ENCODE measurements at places on chromosomes 3 and 15.

GRCh38 chr15:86743283-86743903, 663.7 kb downstream of the AGBL1 start:
- DNase-seq = no peak

GRCh38 chr3:35641920-35642527, 2.7 kb downstream of the ARPP21 start:
- no peak for DNase-seq

GRCh38 chr3:45414823-45415222, 26.4 kb downstream of the LARS2 start:
- no peak for DNase-seq

- no peak for DNase-seq
Observed at GRCh38 chr3:52422669-52423068, 22.2 kb downstream of the SEMA3G start.

DNA sequence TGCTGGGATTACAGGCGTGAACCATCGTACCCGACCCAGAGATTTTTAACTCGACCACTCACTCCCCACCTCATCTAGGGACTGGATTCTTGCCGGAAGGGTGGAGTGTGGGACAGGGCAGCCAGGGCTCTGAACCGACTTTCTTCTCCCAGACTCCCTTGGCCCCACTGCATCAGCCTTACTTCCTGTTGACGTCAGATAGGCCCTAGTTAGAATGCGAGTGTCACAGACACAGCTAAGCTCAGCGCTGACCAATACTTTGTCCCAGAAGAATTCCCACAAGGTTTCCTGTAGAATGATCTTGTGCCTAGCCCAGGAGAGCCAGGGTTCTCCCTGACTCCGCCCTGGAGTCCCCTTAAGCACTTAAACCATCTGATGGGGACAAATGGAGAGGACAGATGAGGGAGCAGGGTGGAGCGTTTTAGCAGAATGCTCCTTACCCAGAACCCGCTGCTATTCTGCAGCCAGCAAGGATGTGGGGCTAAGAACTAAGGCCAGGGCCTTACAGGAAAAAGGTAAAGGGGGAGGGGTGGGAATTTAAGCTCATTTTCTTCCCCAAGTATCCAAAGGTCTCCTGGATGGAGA, 5.8 kb upstream of the TUSC2 start:
- peak; percentile 45 for DNase-seq

GRCh38 chr15:95025924-95026728, 794.8 kb downstream of the MCTP2 start:
- DNase-seq = no peak

DNA sequence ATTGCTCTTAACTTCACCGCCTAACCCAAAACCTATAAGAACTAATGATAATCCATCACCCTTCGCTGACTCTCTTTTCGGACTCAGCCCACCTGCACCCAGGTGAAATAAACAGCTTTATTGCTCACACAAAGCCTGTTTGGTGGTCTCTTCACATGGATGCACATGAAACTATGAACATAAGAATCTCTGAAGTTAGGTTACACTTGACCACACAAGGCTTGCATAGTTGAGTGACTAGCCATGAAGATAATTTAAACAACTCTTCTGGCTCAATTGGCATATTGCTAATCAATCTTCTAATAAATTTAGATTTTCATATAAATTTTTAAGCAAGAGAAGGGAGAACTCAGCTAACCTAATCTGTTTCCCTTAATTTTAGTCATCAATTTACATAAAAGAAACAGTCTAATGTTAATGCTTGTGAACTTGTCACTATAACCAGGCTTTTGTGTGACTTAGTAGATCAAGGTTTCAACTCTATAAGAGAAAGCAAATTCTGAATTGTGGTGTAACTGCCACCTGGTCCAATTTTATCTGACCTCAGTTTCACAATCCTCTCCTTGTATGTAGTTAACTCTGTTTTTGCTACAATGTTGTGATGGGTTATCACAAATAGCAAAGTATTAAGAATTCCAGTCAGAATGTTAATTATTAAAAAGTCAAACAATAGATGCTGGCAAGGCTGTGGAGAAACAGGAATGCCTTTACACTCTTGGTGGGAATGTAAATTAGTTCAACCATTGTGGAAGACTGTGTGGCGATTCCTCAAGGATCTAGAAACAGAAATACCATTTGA, 82.0 kb downstream of the HHLA2 start:
- DNase-seq = no peak

DNA sequence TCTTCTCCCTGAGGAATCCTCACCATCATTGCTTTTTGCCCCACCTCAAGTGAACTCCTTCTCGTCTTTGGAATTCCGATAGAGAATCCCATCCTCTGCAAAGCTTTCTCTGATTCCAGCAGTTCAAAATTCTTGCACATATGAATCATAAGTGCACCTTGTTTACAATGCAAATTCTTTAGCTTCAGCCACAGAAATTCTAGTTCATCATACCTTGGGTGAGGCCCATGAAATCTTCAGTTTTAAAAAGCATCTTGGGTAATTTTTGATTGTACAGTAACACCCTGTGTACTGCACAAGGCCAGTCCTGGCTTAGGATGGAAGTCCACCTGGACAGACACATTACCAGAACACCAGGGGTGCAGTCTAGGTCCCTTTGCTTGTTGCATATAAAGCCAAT, 30.8 kb downstream of the MDFIC2 start:
- DNase-seq = no peak

DNA sequence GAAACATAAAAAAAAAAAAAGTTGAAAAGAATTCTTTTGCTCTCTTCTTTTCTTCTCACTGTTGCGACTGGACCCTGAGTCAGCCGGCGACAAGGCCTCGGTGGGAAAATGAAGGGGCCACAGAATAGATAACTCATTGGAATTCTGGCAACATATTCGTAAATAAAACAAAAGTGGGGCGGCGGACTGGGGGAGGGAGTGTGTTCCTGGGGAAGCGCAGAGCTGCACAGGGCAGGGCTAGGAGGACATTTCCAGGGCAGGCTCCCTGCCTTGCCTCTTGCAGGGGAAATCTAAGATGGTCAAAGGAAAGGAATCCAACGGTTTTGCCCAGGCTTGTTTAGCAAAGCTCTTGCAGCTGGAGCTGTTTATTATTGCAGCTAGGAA, 1042.8 kb upstream of the NR2F2 start:
- no peak for DNase-seq

DNA sequence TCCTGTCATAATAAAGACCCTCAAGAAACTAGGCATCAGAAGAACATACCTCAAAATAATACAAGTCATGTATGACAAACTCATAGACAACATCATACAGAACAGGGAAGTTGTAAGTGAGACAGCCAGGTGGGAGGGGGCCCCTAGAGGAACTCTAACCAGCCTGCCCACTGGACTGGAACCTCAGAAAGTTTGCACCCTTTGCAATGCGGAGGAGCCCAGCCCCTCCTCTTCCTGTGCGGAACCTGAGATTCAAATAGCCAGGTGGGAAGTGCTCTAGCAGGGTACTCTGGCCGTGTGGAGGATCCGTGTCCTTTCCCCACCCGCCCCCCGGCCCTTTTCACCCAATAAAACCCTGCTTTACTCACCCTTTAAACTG, 387.0 kb upstream of the CBLB start:
- no peak for DNase-seq

Measured in AG09309 (cell line).